ENCODE measurements at places on chromosomes 5 and 9.

DNA sequence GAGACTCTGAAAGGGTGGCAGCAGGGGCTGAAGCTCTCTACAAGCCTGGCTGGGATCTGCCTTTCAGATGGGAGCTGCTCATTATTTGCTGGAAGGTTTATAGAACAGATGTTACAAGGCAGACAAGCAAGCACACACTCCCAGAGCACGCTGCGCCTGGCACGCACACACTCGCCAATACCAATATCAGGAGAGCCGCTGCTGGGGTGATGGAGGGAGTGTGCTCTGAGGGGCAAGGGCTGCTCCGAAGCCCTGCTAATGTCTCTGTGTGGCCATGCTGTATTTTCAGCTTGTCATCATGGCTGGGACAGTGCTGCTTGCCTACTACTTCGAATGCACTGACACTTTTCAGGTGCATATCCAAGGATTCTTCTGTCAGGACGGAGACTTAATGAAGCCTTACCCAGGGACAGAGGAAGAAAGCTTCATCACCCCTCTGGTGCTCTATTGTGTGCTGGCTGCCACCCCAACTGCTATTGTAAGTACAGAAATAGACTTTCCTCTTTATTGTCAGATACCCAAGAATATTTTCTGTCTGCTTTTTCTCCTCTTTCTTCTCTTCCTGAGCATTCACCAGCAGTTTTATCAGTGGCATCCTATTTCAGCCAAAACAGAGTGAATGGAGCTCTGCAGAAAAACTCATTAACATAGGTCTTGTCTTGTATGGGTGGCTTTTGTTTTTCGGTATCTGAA, 115.1 kb downstream of the BAAT start:
- no peak for DNase-seq

DNA sequence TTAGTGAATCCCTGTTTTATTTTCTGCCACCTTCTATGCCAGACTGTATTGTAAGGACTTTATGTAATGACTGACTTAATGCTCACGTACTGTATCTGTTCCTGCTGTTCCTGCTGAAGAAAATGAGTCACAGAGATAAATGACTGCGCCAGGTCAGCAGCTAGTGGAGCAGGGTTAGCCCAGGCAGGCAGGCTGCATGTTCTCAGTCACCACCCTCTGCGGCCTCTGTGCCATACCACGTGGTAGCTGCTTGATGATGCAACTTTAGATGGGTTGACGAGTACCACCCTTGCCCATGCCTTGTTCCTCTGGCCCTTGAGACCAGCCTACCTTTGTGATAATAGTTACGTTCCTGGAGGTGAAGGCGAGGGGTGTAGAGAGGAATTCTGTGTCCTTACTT, 161.9 kb downstream of the TRIO start:
- DNase-seq, result no peak

DNA sequence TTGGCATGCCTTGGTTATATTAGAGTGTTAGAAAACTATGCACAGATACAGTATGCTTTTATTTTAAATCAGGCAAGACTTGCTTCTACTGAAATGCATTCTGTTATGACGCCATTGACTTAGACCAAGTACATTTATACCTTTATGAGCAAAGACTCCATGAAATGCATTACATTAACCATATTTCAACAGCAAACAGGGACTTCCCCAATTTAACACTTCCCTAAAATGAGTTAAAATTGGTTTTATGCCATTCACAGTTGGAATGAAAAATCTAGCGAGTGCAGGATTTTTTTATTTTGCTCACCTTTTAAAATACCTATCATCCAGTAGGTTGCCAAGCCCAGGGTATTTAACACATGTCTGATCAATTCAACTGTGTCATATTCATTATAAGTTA, 272.1 kb upstream of the IZUMO3 start:
- no peak for DNase-seq

- DNase-seq, result no peak
Observed at GRCh38 chr5:139849942-139850341, 54.3 kb downstream of the PSD2 start.

GRCh38 chr9:108463932-108464606, 391.7 kb downstream of the ACTL7B start:
- DNase-seq, result no peak

DNA sequence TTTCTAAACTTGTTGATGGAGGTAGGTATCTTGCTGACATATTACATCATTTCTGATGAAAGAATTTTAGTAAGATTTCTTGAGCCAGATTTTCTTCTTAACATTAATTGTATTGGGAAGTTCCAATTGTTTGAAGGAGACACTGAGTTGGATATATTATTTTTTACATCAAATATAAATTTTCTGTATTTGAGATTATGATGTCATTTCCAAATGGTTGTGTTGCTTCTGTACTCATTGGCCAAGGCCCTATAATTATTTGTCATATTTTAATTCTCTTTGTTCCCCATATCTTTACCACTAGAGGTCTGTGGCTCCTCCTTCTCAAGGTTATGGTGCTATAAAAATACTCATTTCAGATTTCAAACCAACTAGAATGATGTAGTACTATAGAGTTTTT, 53.4 kb downstream of the ITGA1 start:
- DNase-seq, result no peak
